Left renal cortex interstitium (tissue), 4 donors: ENCODE measurements at places on chromosomes 13 and 19.

DNA sequence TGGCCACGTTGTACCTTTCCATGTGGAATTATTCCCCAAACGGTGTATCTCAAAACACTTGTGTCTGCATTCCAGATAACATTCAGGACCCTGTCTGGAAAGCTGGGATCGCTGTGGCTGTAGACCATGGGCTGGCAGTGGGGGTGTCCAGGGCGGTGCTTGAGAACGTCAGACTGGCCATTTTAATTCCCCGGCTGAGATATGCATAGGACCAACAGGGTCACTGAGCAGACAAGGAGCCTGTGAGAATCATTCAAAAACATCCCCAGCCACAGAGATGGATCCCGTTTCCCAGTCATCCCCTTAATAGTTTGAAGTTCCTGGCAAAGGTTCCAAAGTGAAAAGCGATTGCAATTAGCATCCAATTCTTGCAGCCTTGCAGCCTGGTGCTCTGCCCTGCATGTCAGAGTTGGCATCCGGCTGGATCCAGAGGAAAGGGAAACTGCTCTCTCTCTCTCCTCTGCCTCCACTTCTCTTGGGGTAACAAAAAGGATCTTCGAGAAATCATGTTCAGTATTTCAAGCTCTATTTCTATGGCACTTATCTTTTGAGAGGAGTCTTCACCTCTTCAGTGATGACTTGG, 41.6 kb downstream of the IFT88 start:
- DNase-seq = no peak

DNA sequence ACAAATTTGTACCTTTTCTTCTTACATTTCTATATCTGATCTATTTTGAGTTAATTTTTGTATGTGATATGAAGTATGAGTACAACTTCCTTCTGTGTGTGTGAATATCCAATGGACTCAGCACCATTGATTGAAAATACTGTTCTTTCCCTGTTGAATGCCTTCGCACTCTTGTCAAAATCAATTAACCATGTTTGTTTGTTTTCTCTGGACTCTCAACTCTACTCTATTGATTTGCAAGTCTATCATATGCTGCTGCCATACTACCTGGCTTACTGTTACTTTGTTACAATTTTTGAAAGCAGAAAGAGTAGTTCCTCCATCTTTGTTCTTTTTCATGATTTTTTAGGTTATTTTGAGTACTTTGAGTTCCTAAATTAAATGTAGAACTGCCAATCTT, 1437.4 kb upstream of the SPRY2 start:
- no peak for DNase-seq

DNA sequence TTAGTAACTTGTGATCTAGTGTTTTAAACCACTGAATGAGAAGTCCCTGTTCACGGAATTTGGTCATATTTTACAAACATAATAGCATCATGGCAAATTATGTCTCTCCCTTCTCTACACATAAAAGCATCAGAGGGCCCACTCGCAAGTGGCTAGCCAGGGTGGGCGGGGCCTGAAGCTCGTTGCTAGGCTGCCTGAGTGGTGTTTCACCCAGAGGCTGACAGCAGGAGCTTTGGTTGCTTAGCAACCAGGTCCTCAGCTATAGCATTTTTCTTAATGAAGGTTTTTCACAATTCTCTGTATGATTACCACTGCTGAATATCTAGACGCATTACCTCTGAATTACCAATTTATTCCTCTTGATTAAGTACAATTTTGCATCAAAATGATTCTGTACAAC, 126.5 kb downstream of the NALCN start:
- DNase-seq = no peak

- DNase-seq = peak; percentile 65
These were observed 5.6 kb upstream of the DPF1 start for GRCh38 chr19:38229585-38230073.

DNA sequence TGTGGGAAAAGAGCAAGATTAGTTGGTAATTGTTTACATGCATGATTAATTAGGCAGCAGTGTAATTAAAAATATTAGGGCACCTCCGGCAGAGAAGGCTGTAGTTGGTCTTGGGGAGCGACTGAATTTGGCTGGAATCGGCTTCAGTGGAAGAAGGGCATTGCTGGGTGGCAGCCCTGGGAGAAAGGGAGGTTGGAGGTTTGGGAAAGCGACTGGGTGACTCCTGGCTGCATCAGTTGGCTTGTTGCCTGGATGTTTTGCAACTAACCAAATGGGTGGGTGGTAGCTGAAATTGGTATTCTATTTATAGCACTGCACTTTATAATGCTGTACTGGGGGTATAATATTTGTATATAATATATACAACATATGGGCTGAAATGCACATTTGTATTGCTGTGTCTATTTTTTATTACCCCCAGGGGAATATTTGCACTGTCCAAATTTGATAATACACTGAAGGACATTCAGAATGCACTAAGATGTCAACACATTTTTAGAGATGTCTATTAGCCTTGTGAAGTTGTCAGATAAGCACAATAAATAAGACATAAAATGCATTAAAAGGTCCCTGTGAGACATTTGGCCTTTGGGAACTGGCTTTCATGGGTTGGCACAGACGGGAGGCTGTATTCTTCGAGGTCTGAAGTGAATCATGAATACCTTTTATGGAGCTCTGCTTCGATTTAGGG, 1.7 kb downstream of the B3GLCT start:
- no peak for DNase-seq

- no peak for DNase-seq
These were observed 274.2 kb downstream of the MYO16 start for GRCh38 chr13:108903613-108904012.
